NCI-H187 treated with DMSO at 0.1 percent for 48 hours (cell line): ENCODE measurements at places on chromosomes 2 and 18.

DNA sequence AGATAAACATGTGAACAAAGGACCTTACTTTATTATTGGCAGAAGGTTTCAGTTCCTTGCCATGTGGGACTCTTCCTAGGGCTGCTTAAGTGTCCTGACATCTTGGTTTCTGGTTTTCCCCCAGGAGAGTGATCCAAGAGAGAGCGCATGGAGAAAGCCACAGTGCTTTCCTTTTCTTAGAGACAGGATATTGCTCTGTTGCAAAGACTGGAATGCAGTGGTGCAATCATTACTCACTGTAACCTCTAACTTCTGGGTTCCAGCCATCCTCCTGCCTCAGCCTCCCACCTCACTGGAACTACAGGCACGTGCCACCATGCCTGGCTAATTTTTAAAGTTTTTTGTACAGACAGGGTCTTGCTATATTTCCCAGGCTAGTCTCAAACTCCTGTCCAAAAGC, 38.1 kb upstream of the TCF7L1 start:
- no peak for DNase-seq

DNA sequence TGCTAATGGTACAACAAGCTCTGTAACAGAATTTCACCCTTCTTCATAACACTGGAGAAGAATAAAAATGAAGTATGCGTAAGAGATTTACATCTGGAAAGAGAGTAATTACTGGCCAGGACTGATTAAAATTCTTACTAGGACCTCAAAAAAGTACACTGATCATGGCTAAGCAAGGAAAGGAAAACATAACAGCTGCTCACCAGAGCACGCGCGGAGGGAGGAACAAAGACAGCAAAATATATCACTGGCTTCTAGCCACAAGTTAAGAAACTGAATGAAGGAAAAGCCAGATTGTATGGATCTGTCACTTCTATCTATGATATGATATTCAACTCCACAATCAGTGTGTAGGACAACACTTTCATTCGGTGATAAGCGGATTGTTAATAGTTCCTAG, 15.6 kb upstream of the CYTIP start:
- no peak for DNase-seq

GRCh38 chr2:232787806-232788205, 11.4 kb upstream of the KCNJ13 start:
- DNase-seq, result no peak

- DNase-seq, result no peak
Observed at GRCh38 chr2:237457388-237457941, 29.6 kb upstream of the MLPH start.

DNA sequence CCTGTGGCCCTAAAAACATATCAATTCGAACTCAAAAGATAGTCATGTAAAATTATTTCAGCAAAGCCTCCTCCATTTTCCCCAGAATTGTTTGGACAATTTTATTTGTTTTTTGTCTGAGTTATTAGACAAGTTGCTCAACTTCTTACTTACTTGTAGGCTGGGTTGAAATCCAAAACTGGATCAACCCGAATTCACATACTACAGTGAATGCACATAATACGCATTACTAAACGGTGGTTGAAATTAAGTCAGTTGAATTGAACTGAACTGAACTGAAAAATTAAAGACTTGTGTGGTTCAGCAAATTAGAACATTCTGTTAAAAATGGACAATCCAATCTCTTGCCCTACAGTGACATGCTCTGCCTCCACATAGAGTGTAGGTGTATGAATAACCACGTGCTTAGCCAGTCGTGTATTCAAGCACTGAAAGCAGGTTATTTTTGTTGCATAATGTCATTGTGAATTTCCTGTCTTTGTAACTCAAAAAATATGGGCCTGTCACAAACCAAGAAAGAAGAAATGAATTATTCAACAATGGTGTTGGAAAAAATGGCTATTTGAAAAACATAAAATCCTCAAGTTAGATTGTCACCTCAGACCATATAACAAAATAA, 441.0 kb downstream of the TXNL1 start:
- DNase-seq, result no peak

GRCh38 chr2:159090514-159091201, 122.2 kb downstream of the TANC1 start:
- DNase-seq, result no peak

GRCh38 chr2:118925476-118925875, 16.5 kb upstream of the MARCO start:
- DNase-seq, result no peak

GRCh38 chr2:99240431-99240830, 15.0 kb downstream of the LYG2 start:
- no peak for DNase-seq

GRCh38 chr2:200222791-200223190, 83.7 kb upstream of the SPATS2L start:
- DNase-seq, result no peak

DNA sequence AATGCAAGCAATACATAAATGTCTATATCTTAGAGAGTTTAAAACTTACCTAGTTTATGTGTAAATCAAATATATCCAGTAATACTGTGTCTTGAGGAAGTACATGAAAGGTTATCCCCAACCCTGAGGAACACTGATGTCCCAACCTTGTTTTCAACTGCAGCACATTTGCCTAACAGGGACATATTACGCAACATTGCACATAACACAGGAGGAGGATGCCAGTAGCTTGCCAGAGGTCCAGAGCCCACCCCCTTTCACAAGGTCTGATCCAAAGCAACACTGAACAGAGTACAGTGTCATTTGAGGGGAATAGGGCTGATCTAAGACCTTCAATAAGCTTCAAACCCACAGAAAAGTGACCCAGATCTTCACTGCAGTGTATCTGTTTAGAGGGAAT, 678.5 kb downstream of the ARHGAP15 start:
- DNase-seq, result no peak

GRCh38 chr2:63242747-63243146, 192.1 kb downstream of the OTX1 start:
- no peak for DNase-seq

GRCh38 chr2:15645720-15646385, 54.2 kb downstream of the DDX1 start:
- no peak for DNase-seq
